Activated B cell treated with CpG ODN at 0.5 μM for 24 hours (primary cell): ENCODE measurements at places on chromosomes 11 and 22.
A peak's percentile ranks its signal among the peaks of the same experiment; 100 is the strongest.

- no peak for DNase-seq
Observed at GRCh38 chr22:49752598-49753091, 75.0 kb downstream of the BRD1 start.

- no peak for DNase-seq
Observed at GRCh38 chr11:6438979-6439571, 1.7 kb downstream of the HPX start.

DNA sequence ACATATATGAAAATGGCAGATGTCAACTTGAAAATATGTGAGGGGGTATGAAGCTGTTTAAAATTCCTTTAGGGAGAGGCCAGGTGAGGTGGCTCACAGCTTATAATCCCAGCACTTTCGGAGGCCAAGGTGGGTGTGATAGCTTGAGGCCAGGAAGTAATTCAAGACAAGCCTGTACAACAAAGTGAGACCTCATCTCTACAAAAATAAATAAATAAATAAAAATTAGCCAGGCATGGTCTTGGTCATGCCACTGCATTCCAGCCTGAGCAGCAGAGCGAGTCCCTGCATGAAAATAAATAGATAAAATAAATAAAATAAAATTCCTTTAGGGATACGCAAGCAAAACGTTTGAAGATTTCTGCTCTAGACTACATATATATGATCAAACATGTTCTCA is 38.1 kb upstream of the FAM181B start:
- no peak for DNase-seq

- no peak for DNase-seq
Observed at GRCh38 chr11:100759856-100760255, 72.8 kb downstream of the ARHGAP42 start.

DNA sequence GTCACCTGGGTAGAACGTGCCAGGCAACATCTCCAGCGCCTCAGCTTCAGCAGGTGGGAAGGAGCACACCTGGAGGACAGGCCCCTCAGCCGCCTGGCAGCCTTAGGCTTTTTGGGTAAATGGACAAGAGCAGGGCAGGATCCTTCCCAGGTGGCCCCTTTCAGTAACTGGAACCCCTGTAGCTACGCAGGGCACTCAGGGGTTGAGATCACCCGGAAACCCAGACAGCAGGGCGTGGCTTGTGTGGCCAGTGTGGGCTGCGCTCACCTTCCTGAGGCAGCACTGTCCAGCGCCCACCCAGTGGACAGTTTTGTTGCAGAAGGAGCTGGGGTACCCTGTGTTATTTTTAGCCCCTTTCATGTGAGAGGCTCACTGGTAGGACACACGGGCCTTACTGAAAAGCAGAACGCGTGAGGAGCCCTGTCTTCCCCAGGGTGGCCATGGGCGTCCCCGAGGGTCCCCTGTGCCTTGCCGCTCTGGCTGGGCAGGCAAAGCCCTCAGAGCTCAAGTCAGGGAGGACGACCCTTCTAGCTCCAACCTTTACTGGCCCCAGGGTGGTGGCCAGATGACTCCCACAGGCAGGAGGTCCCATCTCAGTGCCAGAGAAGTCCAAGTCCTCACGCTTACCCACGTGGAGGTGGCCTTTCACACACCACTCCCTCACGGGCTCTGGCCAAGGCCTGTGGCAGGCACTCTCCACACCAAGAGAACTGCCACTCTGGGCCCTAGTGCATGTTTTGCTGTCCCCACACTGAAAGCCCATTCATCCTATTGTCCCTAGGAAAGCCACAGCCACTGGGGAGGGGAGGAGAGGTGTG is 75.8 kb downstream of the CTTN start:
- no peak for DNase-seq

DNA sequence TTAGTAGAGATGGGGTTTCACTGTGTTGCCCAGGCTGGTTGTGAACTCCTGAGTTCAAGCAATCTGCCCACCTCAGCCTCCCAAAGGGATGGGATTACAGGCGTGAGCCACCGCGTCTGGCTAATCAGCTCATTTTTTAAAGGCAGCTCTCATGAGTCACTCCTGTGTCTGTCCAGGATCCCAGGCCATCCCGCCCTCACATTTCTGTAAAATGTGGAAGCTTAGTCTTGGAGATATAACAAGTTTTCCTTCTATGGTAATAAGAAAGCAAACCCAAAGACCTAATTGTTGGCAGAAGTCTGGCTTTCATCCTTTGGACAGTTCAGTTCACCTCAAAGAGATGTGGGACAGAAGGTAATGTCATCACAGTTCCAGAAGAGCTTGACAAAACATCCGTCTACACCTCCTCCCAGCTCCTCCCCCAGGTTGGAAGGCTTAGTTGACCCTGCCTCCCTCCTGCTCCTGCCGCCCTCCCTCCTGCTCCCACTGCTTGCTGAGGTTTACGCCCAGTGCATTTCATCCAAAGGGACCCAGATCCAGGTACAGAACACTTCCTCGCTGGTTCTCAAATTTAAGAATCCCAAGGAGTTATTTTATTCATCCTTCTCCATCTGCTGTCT is 6.4 kb downstream of the DRD2 start:
- DNase-seq = no peak

GRCh38 chr11:119169282-119169719 is 776 bp downstream of the NLRX1 start:
- no peak for DNase-seq

DNA sequence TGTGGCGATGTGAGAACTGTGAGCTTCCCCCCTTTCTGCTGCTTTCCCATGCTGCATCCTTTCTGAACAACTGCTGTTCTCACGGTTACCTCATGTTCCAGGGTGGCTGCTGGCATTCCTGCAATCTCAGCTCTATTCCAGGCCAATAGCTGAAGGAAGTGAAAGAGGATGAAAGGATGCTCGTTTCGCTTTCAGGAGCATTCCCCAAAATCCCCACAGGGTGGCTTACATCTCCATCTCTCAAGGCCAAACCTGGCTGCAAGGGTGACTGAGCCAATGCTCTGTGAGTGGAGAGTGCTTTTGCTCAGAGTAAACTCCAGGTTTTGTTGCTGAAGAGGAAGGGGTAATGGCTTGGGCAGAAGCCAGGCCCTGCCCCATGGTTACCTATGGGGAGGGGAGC is 848.2 kb downstream of the BRD1 start:
- no peak for DNase-seq

- DNase-seq = no peak
Observed at GRCh38 chr11:94806014-94806413, 37.9 kb downstream of the AMOTL1 start.

DNA sequence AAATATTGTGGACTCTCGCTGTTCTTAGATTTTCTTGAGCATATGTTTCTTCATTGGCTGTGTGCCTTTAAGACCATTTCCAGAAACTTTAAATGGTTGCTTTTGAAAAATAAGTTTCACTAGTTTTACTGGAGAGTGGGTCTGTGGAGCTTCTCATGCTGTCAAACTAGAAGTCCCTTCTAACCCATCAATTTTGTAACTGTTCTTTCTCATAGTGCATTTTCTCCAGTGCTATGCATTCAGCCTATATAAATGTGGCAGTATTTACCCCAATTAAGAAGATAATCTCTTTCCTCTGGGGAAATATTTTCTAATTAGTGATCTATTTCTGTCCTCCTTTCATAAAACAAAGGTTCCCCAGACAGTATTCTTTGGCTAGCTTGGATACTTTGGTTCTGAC is 97.9 kb upstream of the RRM1 start:
- no peak for DNase-seq

DNA sequence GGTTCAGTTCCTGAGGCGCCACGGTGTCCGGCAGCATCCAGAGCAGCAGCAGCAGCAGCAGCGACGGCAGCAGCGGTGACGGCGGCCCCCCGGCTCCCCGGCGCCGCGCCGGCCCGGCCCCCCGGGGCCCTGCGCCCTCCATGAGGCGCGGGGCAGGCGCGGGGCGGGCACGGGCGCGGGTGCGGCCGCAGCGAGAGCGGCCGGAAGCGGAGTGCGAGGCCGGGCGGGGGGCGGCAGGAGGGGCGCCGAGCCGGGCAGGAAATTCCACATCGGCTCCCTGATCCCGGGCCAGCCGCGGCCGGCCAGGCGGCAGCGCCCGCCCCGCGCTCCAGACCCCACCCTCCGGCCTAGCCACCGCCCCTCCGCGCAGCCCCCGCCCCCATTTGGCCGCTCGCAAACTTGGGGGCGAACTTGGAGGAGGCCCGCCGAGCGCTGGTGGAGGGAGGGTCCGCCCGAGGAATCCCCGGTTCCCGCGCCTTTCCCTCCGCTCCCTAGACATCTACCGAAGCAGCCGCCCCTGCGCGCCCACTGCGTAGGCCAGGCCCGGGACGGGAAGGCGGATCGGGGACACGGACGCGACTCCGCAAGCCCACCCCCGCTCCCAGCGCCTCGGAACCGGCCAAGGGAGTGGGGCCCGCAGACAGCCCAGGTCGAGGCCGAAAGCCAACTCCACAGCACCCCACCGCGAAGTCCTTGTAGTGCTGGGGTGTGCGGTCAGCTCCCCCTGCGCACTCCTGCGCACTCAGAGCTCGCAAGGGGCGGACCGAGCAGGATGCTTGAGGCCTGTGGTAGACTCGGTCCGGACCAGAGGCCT is at the start of gene SCARF2:
Gene SCARF2 (minus strand): TSS at position 213 of the 814 bp plus-strand sequence. CDS start 71 bp downstream, at position 142.
- no peak for DNase-seq

- DNase-seq = no peak
Observed at GRCh38 chr22:43392385-43392989, 19.3 kb upstream of the MPPED1 start.

- no peak for DNase-seq
Observed at GRCh38 chr11:76752321-76753143, 30.6 kb upstream of the TSKU start.

GRCh38 chr11:76635991-76636738 is 34.4 kb downstream of the LRRC32 start:
- no peak for DNase-seq

- peak; percentile 48 for DNase-seq
Observed at GRCh38 chr11:95337175-95337957, 106.4 kb upstream of the SESN3 start.

GRCh38 chr22:34638128-34638527 is 427.8 kb upstream of the ISX start:
- no peak for DNase-seq

GRCh38 chr11:102260241-102260640 is 57.0 kb upstream of the BIRC3 start:
- no peak for DNase-seq

DNA sequence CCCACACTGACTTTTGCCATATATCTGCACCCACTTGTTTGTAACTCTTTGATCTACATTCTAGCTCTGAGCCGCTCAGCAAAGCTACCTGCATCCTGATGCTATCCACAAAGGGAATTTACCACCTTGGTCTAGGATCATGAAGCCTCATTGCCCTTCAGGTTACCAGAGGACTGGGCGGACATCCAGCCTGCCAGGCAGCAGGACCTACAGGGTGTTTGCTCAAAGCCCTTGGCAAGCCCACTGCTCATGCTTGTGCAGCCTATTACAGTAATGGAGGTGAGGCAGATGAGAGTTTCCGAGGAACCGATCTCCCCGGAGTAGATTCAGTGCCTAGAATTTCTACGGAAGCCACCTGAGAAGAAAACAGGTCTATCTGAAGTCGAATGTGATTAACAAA is 417.2 kb downstream of the OPCML start:
- no peak for DNase-seq

- no peak for DNase-seq
Observed at GRCh38 chr11:105224482-105225253, 85.1 kb upstream of the CARD18 start.

DNA sequence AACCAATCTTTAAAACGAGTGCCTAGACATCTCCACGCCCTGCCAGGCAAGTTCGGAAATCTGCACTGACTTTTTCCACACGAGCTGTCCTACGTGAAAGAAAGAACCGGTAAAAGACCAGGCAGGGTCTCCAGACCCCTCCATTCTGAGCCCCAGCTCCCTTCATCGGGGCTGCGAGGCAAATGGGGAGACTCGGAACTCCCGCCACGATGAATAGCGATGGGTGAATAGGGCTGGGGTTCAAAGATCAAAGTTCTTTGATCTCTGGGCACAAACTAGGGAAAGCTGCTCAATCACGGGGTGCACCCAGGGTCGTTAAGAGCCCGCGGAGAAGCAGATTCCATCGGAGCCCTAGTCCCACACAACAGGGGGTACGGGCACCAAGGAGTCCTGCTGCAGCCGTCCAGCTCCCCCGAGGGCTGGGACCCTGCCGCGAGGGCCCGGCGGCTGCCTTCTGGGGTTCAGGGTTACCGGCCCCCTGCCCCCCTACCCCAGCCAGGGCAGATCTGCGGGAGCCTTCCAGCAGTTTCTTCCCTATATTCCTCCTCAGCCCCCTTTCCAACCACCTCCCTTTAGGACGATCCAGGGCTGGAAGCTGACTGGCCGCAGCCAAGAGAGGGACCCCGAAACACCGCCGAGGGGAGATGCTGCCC is 1.1 kb downstream of the LRP4 start:
- peak; percentile 20 for DNase-seq

GRCh38 chr11:72483412-72484186 is 49.3 kb upstream of the CLPB start:
- no peak for DNase-seq

DNA sequence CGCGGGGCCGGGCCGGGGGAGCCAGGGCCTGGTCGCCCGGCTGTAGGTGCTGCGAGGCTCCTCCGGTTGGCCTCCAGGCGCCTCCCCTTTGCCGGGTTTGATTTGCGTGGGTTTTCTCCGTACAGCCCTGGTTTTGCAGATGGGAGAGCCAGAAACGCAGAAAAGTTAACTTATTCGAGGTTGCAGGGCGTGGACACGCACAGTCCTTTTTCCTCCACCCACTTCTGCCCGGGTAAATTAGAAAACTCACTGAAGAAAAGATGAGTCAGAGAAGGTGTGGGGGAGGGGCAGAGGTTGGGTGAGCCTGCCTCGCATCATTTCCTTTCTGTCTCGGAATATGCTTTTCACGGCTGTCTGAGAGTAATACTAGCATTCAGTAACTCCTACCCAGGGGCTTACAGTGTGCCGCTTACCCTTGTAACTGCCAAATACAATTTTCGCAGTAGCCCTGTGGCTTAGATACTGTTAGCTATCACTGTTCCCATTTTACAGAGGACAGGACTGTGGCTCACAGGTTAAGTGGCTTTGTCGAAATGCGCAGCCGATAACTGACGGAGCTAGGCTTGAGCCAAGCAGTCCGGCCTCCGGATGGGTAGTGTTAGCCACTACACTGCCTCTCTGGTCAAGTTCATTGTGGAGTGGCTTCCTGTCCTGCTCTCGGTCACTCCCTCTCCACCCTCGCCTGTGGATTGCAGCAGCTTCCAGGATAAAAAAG is 812 bp downstream of the FADD start:
- peak; percentile 46 for DNase-seq

DNA sequence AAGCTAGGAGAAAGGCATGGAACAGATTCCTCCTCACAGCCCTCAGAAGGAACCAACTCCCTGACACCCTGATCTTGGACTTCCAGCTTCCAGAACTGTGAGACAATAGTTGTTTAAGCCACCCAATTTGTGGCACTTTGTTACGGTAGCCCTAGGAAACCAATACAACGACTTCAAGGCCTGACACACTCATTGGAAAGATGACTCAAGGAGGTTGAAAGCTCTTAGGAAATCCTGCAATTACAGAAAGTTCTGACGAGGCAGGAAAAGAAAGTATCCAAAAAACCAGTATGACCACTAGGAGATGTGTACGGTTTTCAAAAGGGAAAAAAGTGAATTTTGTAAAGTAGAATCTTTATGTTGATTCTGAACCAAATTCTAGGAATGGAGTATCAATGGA is 161.4 kb downstream of the SWAP70 start:
- no peak for DNase-seq
